ENCODE measurements at places on chromosomes 11 and 22.

GRCh38 chr22:43843783-43844530, 18.4 kb downstream of the SULT4A1 start:
- DNase-seq, result no peak

DNA sequence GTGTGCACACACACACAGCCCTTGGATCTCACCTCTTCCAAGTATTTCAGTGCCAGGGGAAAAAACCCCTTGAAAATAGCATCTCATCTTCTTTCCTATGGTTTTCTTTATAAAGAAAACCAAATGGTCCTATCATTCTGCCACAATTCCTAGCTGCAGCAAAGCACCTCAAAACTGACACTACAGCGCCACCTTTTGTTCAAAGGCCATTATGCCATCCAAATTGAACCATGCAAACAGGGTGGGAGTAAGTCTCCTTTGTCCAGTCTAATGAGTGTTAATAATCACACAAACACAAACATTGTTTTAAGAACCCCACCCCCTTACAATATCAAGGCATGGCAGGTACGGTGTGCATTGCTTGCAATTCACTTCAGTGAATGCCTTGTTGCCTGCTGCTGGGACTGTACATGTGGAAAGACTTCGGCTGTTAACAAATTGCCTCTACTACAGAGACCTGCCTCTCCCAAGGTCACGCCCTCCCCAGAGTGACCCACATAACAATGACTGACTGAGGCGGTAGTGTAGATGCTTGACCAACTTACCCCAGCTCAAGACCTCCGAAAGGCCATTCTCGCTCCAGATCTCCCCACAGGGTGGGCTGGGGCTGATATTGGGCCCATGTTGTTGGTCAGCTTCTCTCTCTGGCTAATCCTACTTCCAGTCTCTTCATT, 31.7 kb downstream of the FAM181B start:
- no peak for DNase-seq

DNA sequence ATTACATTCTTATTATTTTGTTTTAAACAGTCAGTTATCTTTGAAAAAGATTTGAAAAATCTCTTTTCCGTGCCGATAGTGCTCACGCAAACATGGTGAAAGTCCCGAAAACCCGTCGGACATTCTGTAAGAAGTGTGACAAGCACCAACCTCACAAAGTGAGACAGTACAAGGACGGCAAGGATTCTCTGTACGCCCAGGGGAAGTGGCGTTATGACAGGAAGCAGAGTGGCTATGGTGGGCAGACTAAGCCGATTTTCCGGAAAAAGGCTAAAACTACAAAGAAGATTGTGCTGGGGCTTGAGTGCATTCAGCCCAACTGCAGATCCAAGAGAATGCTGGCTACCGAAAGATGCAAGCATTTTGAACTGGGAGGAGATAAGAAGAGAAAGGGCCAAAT, 28.7 kb upstream of the CTSD start:
- no peak for DNase-seq

DNA sequence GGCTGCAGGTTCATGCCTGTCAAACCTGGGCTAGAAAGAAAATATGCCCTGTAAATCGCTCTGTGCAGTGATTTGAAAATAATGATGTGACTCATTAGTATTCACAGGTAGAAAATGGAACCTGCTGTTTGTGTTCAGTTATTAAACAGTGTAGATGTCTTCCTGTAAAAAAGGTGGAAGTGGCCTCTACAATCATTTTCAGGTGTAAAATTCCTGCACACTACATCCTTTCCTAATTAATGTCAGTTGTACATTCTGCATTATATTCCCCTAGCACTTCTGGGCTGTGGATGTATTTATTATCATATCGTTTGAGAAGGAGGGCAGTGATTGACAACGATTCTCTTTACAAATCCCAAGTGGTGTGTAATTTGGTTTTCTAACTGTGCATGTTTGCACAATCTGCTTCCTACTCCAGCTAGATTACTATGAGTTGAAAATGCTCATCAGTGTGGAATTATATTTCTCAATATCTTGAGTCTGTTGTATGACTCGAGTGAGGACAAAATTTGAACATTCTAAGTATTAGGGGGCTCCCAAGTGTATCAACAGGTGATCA, 454.0 kb upstream of the DDI1 start:
- no peak for DNase-seq

GRCh38 chr22:36399472-36399778, 11.7 kb upstream of the MYH9 start:
- peak; percentile 77 for DNase-seq

DNA sequence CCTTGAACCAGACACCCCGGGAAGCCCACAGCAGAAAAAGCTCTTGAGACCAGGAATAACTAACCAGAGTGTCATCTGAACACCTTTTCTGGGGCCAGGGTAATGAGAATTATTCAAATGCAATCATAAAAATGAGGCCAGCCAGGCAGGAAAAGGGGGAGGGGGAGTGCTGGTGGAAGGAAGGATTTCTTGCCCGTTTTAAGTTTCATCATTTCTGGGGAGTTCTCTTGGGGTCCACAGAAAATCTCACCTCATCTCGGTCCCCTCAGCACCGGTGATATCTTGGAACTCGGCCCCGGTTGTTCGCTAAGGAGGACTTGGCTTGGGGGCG, 495 bp upstream of the PKNOX2 start:
- no peak for DNase-seq

GRCh38 chr11:86900162-86900561, 55.0 kb downstream of the FZD4 start:
- DNase-seq, result no peak

- DNase-seq, result no peak
Observed at GRCh38 chr22:35533365-35534029, 7.1 kb upstream of the RASD2 start.

DNA sequence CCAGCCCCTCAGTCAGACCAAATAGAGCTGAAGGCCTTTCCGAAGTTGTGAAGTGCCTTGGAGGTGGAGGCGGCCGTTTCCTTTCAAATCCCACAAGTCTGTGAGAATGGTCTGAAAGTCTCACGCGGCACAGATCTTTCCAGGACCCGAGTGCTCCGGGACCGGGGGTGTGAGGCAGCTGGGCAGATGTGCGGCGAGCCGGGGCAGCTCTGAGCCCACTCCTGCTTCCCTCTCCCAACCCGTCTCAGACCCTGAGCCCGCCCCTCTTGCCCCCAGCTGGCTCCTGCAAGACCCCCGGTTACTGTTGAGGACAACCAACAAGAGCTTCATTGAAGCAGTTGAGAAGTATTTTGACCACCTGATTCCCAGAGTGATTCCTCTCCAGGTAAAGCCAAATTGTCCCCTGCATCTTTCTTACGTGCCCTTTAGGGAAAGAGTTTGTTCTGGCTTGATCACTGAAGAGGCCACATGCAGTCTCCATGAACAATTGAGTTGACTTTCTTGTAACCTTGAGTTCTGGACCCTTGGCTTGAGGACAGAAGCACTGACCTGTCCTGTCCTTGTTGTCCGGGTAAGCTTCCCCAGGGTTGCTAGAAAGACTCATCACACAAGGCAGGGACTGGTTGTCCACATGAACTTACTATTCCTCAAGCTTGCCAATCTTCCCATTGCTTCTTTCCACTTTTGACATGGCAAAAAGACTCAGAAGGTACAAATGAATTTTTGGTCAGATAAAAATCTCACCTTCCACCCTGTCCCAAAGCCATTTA, 7.5 kb downstream of the GLB1L3 start:
- no peak for DNase-seq

DNA sequence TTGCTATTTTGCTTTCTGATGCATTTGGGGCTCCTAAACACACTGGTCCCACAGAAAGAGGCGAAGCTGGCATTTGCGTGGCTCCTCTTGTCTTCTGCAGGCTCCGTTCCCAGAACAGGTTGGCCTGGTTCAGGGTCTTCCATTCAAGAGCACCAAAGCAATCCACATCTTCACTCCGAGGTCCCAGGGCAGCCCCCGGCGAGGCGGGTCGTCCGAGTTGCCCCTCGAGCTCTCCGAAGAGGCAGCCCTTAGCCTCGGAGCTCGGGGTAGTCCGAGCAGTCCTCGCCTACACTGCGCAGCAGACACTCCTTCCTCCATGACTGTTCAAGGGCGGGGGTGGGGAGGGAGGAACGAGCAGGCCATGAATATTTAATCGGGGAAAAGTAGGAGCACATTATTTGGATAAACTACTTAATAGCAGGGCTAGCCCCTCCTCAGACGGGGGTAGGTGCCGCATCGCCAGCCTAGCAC, 321.3 kb downstream of the BLID start:
- no peak for DNase-seq

GRCh38 chr22:36986242-36986821, 32.9 kb downstream of the TST start:
- no peak for DNase-seq

DNA sequence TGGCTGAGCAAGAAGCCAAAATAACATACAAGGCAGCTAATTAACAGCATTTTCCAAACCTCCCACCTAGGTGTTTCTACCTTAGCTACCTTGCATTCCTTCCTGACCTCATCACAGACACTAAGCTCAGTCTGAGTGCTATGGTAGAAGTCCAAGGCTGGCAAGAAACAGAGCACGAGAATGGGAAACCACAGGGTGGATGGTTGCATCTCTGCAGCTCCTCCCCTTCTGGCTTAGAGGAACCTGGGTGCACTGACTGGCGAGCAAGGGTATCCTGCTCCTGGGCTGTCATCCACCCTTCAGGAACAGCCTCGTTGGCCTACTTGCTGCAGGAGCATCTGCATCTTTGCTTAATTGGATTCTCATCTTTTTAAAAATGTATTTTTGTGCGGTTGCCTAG, 73.1 kb upstream of the KIRREL3 start:
- DNase-seq, result no peak

DNA sequence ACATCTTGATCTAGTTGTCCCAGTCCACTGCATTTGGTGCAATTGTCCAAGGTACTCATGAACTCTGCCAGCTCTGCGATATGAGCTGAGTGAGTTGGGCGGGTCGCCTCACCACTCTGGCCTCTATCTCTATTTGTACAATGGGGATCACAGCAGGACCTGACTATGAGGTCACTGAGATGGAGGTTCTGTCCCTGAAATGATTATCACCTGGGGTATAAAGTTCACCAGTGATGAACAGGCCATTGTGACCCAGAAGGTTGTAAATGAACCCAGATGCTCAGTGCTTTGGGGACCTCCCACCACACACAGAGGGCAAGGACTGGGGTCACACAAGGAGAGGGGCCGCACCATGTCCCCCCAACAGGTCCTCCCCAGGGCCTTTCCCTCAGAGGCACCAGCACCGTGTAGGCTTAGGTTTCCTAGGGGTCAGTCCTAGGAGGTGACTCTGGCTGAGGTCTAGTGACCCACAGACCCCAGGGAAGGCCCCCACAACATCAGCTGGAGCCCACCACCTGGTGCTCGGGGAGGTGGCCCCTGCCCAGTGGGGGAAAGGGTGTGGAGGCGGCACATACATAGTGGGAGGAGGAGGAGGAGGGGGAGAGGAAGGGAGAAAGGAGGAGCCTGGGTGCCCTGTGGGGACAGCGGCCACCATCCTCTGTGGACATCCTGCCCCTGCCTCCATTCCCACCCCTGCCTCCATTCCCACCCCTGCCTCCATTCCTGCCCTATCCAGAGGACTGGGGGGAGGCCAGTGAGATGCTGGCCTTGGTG, 25.0 kb upstream of the IGLL1 start:
- no peak for DNase-seq

DNA sequence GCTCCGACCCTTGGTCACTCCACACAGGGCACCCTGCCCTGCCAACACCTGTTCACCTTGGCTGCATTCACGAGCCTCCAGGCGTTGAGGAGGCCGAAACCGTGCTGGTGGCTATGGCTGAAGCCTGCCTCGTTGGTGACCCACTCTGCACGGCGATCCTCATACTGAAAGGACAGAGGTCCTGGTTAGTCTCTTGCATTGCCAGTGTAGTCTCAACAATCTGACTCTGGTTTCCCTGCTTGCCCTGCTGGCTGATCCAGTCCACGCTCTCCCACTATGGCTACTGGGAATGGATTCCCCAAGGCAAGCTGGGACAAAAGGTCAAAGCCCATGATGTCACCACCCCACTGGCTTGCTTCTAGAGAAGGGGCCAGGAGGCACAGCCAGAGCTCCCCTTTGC, 12.9 kb downstream of the PCSK7 start:
- no peak for DNase-seq

DNA sequence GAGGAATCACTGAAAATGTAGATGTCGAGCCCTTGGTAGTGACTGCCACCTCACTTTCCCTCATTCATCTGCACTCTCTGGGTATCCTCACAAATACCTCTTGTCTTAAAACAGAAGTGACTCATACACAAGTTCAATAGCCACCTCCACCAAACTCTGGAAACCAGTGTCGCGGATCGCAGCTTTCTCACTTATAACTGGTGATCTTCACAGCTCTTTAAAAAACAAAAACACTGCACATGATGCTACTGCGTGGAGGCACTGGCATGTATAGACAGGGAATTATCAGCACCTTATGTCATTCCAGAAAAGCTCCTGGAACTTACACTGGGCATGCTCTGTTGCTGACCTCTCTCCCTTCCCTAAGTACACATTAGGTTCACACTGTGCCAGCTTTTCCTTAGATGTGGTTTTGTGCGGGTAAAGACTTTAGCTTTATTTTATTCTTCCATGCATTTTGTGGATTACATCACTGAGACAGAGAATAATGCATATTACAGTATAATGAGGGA, 425.5 kb upstream of the CADM1 start:
- no peak for DNase-seq

GRCh38 chr11:98183034-98183433, 837.7 kb upstream of the CNTN5 start:
- DNase-seq, result no peak

GRCh38 chr11:79249295-79249993, 191.4 kb downstream of the TENM4 start:
- no peak for DNase-seq

GRCh38 chr11:93490996-93491618, 52.1 kb downstream of the SMCO4 start:
- DNase-seq, result no peak

GRCh38 chr22:29654420-29654819, 51.0 kb downstream of the NF2 start:
- DNase-seq, result no peak

DNA sequence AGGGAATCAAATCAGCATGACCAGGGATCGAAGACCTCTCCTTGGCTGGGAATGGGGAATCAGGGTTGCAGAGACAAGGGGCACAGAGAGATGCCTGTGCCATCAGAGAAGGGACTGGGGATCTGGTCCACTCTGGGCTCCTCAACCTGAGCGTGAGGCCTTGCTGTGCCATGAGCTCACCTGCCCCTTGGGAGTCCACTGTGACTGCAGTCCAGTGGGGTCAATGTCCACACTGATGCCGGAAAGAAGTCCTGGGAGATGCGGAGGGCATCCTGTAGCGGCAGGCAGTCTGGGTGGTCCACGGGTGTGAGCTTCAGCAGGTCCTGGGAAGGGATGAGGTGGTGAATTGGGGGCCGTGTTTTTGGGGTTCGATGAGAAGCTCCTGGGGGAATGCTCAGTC, 7.3 kb upstream of the RGL4 start:
- no peak for DNase-seq

All from LoVo (cell line).